HL-60 (cell line): ENCODE measurements at places on chromosomes 16 and 17.
A peak's percentile ranks its signal among the peaks of the same experiment; 100 is the strongest.

DNA sequence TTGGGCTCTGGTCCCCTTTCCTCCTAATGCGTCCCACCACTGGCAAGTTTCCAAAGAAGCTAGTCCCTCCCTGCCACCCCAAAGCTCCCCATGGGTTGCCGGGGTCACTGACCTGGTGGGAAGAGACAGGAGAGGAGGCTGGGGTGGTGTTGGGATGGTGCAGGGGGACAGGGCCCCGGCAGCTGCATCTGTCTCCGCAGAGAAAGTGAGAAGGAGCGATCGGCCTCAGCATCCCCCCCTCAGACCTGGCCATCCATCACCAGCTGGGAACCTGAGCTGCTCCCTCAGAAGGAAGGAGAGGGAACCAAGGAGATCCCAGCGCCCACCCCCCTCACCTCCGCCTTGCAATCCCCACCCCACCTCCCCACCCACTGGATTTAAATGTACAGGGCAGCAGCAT lies 3.3 kb downstream of the ETV4 start:
- DNase-seq, result no peak

- no peak for DNase-seq
Measured at GRCh38 chr16:19338335-19338734, 52.8 kb downstream of the CLEC19A start.

GRCh38 chr16:50265260-50265659 lies 1.1 kb upstream of the ADCY7 start:
- DNase-seq, result peak; percentile 80

- no peak for DNase-seq
Measured at GRCh38 chr16:12881182-12881581, 20.2 kb upstream of the SHISA9 start.

DNA sequence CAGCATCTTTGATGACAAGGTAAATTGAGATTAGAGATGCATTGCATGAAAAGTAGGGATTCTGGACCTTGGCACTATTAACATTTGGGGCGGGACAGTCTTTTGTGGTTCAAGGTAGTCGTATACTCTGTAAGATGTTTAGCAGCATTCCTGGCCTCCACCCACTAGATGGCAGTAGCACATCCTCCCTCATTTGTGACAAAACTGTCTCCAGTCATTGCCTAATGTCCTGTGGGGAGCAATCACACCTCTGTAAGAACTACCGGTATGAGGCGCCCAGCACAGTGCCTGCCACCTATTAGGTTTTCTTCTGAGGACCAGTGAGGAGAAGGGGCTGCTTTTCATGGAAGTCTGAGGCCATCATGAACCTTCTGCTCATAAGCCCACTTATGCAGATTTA lies 180.8 kb downstream of the RBFOX1 start:
- DNase-seq, result peak; percentile 13

GRCh38 chr16:88909431-88910210 lies 43.2 kb upstream of the PABPN1L start:
- no peak for DNase-seq

DNA sequence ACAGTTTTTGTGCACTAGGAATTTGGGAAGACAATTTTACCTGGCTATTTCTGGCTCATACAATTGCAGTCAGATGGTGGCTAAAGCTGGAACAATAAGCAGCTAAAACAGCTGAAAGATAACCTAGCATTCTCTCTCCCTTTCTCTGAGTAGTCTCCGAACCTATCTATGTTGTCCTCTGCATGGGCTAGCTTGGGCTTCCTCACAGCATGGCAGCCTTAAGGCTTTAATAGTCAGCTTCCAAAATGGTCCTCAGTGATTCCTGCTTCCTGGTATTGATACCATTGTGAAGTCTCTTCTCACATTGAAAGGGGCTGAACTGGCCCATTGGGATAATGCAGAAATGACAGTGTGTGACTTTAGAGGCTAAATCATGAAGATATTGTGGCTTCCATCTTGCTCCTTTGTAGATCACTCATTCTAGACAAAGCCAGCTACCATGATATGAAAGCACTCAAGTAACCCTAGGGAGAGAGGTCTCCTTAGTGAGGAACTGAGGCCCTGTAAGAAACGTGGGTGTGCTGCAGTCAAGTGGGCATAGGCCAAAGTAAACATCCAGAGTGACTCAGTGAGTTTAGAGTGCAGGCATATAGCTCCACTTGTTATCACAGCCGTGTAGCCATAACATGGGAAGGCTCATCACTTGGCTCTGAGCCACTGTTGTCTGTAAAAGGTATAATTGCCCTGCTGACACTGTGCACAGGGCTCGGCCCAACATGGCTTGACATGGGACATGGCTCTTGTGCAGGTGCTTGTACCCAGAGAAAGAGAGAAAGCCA lies 5.5 kb upstream of the VKORC1 start:
- no peak for DNase-seq

DNA sequence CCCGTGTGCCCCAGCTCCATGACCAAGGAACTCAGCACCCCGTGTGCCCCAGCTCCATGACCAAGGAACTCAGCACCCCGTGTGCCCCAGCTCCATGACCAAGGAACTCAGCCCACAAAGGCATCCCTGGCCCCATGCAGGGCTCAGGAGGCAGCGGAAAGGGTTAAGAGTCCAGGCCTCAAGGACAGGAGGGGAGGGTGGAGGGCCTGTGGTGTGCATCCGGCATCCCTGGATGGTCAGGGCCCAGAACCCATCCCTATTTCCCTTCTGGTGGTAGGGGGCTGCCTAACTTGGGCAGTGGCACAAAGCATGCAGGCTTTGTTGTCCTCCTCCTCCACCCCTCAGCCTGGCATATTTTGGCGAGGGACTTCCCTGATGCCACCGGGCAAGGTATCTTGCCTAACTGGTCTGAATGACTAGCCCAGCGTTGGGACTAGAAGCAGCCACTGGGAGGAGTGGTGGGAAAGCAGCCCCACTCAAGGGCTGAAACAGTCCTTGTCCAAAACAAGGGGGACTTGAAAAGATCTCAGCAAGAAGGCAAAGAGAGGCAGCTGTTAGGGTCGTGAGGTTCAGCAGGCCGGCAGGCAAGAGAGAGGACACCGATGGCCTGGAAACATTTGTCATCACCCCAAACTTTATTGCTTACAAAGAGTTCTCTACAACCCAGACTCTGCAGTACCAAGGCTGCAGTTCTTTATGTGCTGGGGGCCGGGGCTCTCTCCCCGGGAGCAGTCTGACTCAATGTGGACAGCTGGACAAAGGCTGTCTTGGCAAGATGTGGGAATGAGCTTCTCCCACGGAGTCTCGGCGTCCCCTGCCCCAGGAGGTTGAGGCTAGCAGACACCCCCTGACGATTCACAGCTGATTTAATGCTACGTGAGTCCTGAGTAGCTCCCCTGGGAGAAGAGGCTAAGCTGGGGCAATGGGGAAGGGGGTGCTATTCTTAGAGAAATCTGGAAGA lies 902 bp upstream of the SPATA32 start:
- no peak for DNase-seq

- no peak for DNase-seq
Measured at GRCh38 chr16:58471209-58471975, 28.6 kb upstream of the NDRG4 start.

GRCh38 chr16:67552476-67552875 lies 9.8 kb upstream of the CTCF start:
- DNase-seq, result no peak

DNA sequence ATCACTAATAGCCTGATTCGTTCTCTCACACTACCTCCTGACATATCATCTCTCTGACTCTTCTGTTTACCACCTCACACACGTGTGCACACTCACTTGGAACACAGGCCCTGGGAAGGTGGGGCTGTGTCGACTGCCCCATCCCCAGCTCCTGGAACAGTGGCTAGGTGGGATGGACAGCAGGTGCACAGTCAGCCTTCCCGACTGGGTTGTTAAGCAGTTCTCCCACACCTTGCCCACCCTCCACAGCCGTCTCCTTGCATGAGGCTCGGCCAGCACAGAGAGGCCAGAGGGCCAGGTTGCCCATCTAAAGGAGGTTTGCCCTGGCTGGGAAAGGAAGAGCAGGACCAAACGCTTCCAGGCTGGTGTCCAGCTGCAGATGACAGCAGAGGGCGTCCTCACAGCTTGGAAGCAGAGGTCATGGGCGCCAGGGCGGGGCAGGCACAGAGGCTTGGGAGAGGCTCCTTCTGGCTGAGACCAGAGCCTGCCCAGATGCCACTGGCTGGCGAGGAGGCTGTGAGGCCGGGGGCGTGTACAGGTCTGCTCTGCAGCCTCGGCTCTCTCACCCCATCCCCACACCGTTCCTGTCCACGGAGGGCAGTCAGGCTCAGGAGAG lies 92.8 kb downstream of the AMFR start:
- no peak for DNase-seq

DNA sequence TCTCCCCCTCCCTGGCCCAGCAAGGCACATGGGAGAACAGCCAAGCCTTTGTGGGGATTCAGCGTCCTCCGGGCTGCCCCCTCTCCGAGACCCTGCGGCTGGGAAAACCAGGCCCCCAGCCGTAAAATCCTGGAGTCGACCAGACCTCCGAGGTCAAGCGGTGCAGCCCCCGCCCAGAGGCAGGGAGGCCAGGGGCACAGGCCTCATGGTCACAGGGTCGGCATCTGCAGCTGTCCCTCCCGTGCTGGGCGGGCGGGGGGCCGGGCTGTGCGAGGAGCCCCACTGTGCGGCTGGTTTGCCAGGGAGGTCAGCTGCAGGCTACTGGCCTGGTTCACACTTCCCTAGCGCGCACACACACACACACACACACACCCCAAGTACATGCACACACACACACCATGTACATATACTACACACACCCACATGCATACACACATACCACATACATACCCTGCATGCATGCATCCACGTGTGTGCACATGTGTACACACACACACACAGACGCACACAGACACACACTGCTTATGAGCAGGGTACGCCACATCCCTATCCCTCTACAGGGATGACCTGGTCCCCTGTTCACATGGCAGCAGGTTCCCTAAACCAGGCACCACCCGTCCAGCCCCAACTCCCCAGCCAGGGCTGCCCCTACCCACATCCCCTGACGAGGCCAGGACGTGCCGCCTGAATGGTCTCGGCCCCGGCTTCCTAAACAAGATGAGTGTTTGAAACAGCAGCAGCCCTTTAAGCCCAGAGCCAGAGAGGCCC lies 108.9 kb upstream of the CIBAR2 start:
- no peak for DNase-seq

GRCh38 chr17:58280480-58281217 lies at the start of gene MPO:
TSS of gene MPO (minus strand) at chr17:58280935. CDS start at chr17:58280758, 177 bp downstream.
- DNase-seq, result peak; percentile 95

DNA sequence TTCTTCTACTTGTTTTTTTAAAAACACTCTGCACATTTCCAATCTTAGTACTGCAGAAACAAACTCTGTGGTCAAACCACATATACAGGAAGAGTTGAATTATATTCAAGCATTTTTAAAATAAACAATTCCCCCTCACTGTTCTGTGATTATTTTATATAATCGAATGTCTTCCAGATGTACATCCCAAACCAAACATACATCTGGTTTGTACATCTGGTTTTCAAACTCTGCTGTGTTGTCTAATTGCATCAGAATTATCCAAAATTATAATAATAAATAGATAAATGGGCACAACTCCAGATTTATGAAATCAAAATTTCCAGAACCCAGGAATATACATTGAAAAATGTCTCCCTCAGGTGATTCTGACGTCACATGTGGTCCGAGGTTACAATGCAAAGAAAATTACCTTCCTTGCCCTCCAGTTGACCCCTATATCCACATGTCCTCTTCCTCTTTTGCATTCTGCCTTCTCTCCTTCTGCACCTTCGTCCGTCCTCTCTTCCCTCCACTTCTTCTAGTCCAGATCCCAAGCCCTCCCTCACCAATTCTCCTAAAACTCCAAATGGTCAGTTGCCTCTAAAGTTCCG lies 13.3 kb upstream of the CCDC144A start:
- DNase-seq, result no peak

- DNase-seq, result no peak
Measured at GRCh38 chr16:75996491-75996890, 270.2 kb upstream of the CPHXL start.

DNA sequence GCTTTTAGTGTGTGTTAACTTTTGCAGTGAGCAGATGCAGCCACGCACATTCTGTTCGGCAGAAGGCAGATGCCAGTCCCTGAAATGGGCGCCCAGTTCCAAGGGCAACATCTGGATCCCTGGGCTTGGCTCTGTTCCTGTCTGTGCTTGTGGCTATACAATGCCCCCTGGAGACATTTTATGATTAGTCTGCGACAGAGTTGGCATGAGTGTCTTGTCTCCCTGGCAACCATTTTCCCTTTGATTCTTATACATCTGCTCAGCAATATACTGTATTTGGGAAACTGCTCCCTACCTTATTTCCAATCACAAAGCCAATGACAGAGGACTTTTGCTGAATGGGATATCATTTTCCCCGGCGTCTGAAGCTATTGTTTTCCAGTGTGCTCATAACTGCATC lies 1629.5 kb upstream of the GOT2 start:
- DNase-seq, result no peak

DNA sequence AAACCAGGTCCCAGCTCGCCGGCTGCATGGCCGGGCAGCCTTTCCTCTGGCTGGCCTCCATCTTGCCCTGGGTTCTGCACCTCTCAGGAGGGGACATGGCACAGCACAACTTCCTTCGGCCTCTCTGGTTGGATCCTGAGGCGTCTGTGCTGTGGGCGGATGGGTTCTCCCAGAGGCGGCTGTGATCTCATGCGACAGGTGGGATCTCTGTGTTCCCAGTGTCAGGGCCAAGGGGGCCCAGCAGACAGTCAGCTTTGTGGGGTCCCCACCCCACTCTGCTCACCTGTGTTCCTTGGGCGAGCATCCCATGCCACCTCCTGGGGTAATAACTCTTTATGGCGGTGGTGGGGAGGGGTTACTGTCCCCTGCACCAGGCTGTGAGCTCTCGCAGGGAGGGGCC lies 35.8 kb downstream of the FA2H start:
- no peak for DNase-seq

DNA sequence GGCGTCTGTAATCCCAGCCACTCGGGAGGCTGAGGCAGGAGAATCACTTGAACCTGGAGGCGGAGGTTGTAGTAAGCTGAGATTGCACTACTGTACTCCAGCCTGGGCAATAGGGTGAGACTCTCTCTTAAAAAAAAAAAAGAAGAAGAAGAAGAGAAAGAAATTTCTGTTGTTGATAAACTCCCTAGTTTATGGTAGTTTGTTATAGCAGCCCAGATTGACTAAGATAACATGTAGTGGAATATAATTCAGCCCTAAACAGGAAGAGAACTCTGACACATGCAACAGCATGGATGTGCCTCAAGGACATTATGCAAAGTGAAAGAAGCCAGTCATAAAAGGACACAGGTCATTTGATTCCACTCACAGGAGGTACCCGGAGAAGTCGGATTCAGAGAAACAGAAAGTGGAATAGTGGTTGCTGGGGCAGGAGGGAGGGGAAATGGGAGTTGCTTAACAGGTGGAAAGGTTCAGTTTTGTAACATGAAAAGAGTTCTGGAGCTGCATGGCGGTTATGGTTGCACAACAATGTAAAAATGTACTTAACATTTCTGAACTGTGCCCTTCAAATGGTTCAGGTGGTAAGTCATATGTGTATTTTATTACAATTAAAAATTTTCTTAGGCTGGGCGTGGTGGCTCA lies 26.0 kb upstream of the PRM1 start:
- DNase-seq, result peak; percentile 93
